ENCODE measurements at places on chromosomes 7 and 10. TPM values are rescaled to one million over a fixed set of nuclear protein-coding genes. Genes with fewer than 3 reads are reported as not detected.
A peak's percentile ranks its signal among the peaks of the same experiment; 100 is the strongest.

GRCh38 chr10:4781955-4782354 lies 44.1 kb upstream of the AKR1E2 start:
- no peaks in the 10 kb centered on the region for H3K27me3 ChIP-seq
- no peak overlapping the region for H3K27ac ChIP-seq
- no peak for DNase-seq
- no peaks in the 10 kb centered on the region for H3K36me3 ChIP-seq
- H3K4me1 ChIP-seq, result no peaks in the 10 kb centered on the region

GRCh38 chr7:90387470-90388240 lies 15.6 kb upstream of the CLDN12 start:
- H3K4me1 ChIP-seq, result no peaks in the 10 kb centered on the region
- peaks cover 20% of the 10 kb centered on the region for H3K36me3 ChIP-seq
- no peak overlapping the region for H3K27ac ChIP-seq
- H3K27me3 ChIP-seq, result no peaks in the 10 kb centered on the region

WDFY4 gene
- not detected for total RNA-seq

GRCh38 chr10:5685764-5686240 lies 1.2 kb downstream of the TASOR2 start:
- peaks cover 20% of the 10 kb centered on the region for H3K27me3 ChIP-seq
- peak overlapping the region; percentile 57 for H3K4me3 ChIP-seq
- H3K27ac ChIP-seq, result no peak overlapping the region
- no peak for DNase-seq
- H3K4me1 ChIP-seq, result peaks cover 9% of the 10 kb centered on the region

DNA sequence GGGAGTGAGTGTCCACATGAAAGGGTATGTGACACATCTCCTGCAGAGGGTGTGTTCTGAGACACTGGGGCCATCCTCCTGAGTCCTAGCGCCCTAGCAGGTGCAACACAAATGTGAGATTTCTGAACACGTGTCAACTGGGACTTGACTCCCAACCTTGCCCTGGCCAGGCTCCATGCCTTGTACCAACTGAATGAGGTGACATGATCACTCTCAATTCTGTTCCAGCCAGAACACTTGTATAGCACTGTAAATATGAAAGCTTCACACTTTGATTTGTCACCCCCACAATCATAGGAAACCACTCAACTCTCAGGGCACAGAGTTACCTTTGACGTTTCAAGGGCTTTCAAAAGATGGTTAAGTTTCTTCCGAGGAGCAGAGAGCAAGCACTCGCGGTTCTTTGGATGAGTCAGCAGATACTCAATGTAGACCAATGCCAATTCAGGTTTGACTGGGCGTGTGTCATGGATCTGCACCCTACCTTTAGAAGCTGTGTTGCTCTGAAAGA lies 48.6 kb downstream of the NCAPG2 start:
- H3K36me3 ChIP-seq, result peaks cover 64% of the 10 kb centered on the region
- H3K27me3 ChIP-seq, result no peaks in the 10 kb centered on the region
- no peak for DNase-seq
- H3K4me3 ChIP-seq, result no peak overlapping the region
